ENCODE measurements at places on chromosomes 16 and 17.

- no peak for DNase-seq
Observed at GRCh38 chr17:75856062-75856756, 1.1 kb upstream of the WBP2 start.

GRCh38 chr17:31647661-31648060 lies 211.4 kb downstream of the COPRS start:
- DNase-seq = no peak

GRCh38 chr17:42598905-42599304 lies 10.3 kb downstream of the RETREG3 start:
- DNase-seq = no peak

- peak; percentile 9 for DNase-seq
Observed at GRCh38 chr17:32564325-32564724, 77.5 kb downstream of the CDK5R1 start.

DNA sequence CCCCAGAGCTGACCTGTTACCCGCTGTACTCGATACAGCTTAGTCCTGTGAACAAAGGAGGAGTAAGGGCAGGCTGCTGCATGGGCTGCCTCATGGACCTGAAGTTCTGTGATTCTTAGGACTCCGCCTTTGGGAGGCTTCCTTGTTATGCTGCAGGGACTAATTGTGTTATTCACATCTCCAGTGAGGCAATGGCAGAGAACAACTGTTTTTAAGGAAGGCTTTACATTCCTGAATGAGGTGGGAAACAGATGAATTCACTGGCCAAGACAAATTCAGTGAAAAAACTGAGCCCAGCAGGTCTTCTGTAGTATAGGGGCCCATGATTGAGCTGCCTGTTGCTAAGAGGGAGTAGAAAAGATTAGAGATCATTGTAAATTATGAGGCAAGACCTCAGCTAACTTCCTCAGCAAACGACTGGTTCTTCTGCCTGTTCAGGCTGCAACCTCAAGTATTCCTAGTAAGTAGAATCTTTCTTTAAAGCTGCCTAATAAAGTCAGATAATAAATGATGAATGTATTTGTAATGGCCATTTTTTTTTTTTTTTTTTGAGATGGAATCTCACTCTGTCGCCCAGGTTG lies 26.3 kb downstream of the ADORA2B start:
- DNase-seq = no peak

DNA sequence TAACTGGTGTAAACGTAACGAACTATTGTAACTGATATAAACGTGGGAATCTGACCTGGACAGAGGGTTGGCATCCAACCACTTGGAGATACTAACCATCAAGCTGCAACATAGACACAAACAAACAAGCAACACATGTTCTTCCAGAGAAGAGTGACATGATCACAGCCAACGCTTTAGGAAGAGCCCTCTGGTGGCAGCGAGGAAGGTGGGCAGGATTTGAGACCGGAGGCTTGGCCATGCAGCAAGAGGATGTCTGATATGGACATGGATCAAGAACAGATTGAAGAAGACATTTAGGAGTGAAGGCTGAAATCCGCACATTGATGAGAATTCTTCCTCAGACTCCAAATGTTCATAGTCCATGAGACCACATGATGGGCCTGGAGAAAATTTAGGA lies 40.3 kb upstream of the TNRC6A start:
- peak; percentile 17 for DNase-seq

GRCh38 chr16:50023641-50024040 lies 1.4 kb upstream of the CNEP1R1 start:
- no peak for DNase-seq

DNA sequence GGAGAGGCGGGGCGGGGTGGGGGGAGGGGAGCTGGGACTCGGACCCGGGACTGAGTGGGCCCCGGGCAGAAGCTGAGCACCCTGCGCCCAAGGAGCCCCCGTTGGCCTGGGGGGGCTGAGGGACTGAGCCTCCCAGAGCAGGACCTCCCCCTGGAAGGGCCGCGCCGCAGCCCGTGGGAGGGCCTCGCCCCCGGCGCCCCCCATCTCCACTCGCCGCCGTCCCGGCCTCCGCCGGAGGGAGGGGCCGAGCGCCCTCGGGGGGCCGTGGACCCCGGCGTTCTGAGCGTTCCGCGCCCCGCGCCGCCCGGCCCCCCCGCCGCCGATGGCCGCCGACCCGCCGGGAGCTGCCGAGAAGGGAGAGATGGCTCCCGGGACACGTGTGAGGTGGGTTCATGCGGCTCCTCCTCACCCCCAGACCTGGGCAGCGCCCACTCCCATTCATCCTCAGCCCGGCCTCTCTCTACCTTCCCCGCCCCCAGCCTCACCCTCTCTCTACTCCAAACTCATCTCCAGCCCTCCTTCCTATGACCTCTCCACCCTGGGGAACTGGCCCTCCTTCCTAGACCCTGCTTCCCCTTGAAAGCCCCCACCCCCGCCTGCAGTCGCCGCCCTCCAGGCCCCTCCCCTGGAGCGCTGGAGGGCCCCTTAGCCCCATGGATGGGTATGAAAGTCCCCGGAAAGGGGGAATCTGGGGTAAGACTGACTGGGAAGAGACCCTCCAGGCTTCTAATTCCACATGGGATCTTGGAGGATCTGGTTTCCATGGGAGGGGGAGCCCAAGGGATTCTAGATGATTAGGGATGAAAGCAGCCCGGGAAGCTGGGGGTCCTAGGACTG lies 922 bp downstream of the FBXL19 start:
- DNase-seq = no peak

GRCh38 chr16:73147958-73148357 lies 100.0 kb upstream of the ZFHX3 start:
- DNase-seq = no peak

DNA sequence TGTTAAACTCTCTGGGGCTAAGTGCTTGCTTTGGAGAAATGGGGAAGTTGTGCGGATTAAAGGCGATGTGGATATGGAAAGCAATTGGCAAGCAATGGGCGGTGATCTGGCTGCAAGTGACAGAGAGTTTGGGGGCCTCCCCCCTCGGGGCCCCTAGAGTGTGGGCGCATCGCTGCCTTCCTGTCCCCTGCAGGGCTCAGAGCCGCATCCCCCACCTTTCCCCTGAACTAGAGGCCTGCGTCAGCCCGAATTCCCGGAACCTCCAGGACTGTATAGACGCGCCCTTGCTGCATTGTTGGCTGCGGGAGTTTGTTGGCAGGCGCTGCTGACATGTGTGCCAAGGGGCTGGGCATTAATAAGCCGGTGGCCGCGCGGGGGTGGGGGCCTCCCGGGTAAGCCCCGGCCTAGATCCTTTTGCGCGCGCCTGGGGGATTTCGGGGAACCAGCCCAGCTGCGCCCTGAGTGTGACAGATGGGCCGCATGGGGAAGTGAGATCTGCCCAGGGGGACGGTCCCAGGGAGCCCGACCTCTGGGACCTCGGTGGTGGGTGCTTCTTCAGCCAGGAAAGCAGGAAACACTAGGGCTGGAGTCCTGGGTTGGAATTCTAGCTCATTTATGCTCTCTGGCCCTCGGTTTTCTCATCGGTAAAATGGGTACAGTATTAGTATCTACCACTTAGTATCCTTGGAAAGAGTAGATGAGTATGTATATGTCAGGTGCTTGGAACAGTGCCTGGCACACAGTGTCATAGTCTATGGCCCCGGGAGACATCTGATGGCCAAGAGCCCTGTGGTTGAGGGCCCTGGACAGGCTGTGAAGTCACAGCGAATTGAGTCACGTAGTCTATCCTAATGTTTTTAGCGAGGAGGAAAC lies 1.0 kb downstream of the EEF2K start:
- peak; percentile 78 for DNase-seq

DNA sequence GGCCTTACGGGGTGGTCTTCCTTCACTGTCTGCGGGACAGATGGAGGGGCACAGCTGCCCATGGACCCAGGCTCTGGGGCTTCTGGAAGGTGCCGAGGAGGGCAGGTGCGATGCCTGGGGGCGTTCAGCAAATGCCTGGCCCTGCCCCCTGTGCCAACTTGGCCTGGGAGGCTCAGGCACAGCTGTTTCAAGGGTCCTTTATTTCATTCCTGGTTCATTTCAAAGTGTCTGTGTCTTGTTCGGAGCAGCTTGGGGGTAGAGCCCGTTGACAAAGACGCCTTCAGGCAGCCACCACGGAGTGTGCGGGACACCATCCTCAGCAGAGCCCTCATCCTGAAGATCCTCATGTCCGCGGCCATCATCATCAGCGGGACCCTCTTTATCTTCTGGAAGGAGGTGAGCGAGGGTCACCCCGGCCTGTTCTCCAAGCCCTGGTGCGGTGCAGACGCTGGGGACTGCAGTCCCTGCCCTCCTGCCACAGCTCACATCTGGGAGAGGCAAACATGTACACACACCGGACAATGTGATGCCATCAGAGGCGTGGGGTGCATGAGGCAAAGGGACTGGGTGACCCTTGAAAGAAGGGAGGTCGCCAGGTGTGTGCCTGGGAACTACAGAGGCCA lies 43.9 kb downstream of the MEAK7 start:
- DNase-seq = no peak

DNA sequence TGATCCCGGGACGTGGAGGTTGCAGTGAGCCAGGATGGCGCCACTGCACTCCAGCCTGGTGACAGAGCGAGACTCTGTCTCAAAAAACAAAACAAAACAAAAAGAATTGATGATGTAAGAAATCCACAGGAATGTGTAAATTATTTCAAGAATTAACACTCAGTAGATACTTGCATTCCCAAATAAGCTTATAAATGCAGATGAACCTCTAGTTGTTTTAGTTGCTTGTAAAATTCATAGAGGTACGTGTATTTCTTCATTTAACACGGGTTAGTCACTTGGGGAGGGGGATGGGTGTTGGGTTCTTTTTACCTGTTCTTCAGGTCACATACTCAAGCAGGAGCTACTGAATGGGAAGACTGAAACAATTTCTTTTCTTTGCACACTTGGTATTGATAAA lies 55.7 kb upstream of the FBXO47 start:
- no peak for DNase-seq

GRCh38 chr17:77038884-77039555 lies 101.7 kb upstream of the SEC14L1 start:
- DNase-seq = no peak

DNA sequence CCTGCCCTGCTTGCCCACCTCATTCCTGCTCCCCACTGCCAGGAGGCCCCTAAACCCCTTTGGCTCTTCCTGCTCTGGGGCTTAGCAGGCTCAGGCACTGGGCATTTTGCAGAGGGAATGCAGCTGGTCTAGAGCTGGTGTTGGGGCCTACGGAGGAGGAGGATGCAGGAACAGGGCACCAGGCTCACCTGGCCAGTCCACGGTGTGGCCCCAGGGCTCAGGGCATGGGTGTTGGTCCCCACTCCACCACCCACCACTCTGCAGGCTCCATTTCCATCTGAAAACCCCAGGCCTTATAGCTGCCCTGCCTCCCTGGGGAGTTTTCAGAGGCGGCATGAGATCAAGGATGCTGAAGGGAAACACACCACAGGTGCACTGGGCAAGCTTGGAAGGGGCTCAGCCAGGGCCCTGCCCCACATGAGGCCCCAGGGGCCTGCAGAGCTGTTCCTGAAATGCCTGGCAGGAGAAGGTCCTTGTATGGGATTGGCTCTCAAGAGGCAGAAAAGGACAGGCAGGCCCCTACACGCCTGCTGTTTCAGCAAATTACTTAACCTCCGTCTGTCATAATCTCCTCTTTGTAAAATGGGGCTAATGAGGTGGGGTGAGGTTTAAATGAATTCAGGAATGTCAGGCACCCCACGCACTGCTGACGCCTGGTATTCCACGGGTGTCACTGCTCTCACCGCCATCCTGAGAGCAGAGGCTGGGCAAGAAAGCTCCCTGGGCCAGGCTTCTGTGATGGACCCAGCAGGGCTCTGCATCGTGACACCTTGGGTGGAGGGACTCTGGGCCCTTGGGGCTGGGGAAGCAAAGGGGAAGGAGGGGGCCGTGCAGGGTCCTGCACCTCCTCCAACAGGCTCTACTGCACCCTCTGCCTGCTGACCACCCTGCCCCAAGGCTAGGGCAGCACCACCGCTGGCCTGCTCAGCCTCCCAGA lies 9.3 kb downstream of the SLC47A2 start:
- DNase-seq = no peak

- no peak for DNase-seq
Observed at GRCh38 chr16:63684149-63685101, 1437.4 kb downstream of the CDH11 start.

- DNase-seq = no peak
Observed at GRCh38 chr17:71845337-71845736, 275.5 kb upstream of the SOX9 start.

DNA sequence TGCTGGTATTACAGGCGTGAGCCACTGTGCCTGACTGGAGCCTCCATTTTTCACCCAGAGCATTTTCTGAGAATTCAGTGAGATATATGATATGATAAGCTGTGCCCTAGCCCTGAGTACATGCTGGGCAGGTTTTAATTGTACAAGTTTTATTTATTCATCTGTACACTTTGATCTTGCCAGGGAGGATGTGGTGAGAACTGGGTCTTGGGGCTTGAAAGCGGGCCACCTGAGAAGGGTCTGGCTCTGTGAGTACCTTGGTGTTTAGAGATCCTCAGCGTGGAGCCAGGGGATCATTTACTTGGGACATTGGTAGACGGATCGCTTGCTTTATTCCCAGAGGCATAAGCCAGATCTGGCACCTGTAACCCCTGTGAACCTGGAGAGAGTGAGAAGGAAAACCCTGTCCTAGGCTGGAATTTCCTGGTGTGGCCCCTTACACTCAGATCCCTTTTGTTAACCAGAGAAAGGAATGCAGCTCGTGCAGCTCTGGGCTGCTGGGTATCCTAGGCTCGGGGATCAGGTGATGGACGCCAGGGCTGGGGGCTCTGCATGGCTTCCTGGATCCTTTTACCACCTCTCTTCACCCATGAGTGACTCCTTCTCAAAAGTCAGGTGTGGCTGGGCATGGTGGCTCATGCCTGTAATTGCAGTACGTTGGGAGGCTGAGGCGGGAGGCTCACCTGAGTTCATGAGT lies 91.9 kb downstream of the ABCC1 start:
- no peak for DNase-seq

- no peak for DNase-seq
Observed at GRCh38 chr17:37527249-37527851, 37.7 kb downstream of the DUSP14 start.

GRCh38 chr17:74703311-74703710 lies 9.4 kb downstream of the CD300LF start:
- DNase-seq = no peak

GRCh38 chr16:86088287-86088686 lies 189.3 kb downstream of the IRF8 start:
- DNase-seq = no peak

GRCh38 chr17:41731836-41732235 lies 2.6 kb downstream of the HAP1 start:
- no peak for DNase-seq

GRCh38 chr16:79169239-79169638 lies 431.3 kb downstream of the MAF start:
- no peak for DNase-seq

All from stimulated activated CD4-positive, alpha-beta T cell treated with anti-CD3 and anti-CD28 coated beads, Interleukin-2, amount 100 ng/mL, for 24 hours (primary cell).